ENCODE measurements at places on chromosomes 11 and 22.

DNA sequence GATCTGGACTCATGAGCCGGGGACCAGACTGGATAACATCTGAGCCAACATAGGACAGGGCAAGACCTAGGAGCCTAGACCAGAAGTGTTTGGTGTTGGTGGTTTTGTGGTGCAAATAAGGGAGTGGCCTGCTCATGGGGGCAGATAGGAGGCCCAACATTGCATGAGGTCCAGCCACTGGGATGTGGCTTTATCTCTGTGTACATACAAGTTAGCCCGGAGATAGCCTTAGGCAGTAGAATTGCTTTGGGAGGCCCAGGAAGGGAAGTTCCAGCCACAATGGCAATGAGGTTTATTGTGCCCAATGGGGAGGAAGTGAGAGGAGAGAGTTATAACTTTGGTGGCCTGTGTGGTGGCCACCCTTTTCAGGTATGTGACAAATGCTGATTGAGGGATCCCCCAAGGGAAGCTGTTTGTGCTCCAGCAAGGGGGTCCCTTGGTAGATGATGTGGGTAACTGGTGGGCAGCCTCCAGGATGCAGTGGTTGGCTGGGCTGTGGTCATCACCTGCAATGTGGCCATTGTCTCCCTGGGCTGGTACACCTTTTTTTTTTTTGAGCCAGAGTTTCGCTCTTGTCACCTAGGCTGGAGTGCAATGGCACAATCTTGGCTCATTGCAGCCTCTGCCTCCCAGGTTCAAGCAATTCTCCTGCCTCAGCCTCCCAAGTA is 6.4 kb downstream of the LMO2 start:
- no peak for DNase-seq

- DNase-seq = no peak
Observed at GRCh38 chr11:42344204-42344792, 884.8 kb upstream of the LRRC4C start.

DNA sequence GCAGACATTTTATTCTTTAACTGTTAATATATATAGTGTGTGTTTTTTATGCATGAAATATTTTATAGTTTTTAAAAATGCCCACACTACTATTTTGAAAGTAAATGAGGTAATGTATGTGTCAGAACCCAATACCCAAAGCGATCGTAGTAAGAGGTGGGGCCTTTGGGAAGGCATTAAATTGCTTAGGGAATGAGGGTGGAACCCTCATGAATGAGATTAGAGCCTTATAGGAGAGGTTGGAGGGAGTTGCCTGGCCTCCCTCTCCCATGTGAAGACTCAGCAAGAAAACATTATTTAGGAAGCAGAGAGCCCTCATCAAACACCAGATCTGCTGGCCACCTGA is 11.1 kb downstream of the KLHL35 start:
- no peak for DNase-seq

- DNase-seq = no peak
Observed at GRCh38 chr22:30491381-30491780, 14.1 kb downstream of the SEC14L4 start.

- no peak for DNase-seq
Observed at GRCh38 chr11:101215069-101215468, 85.5 kb upstream of the PGR start.

All from brain pericyte (primary cell).